Natural killer cell (primary cell): ENCODE measurements at places on chromosomes 2 and 18.

DNA sequence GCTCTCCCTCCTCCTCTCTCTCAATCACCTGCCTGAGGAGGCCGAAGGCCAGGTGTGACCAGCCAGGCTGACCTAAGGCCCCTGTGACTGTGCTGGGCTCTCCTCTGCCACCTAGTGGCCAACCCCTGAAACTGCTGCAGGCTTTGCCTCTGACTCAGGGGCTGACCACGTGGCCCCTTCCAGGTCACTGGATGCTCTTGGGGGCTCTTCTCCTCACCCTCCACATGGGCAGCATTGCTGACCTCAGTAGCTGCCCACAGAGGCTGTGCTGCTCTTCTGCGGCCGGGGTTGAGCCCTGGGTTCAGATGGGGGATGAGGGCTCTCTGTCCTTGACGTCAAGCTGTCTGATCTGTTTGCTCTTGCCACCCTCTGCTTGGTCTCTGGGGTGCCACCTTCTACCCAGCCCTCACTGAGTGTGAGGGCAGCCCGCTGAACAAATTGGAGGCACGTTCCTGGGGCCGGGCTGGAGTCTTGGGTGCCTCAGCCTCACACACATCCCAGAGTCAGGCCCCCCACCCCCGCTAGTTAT, 122.7 kb downstream of the TWIST2 start:
- H3K4me1 ChIP-seq, result no peaks in the 10 kb centered on the region
- peak; percentile 39 for DNase-seq
- H3K27ac ChIP-seq, result no peak overlapping the region
- H3K4me3 ChIP-seq, result no peak overlapping the region
- no peaks in the 10 kb centered on the region for H3K36me3 ChIP-seq
- H3K27me3 ChIP-seq, result peaks cover 6% of the 10 kb centered on the region

GRCh38 chr2:120985174-120985996, 249.7 kb downstream of the GLI2 start:
- no peak for DNase-seq
- H3K36me3 ChIP-seq, result no peaks in the 10 kb centered on the region
- H3K27me3 ChIP-seq, result no peaks in the 10 kb centered on the region
- no peak overlapping the region for H3K4me3 ChIP-seq

- H3K27ac ChIP-seq, result no peak overlapping the region
- no peak overlapping the region for H3K4me3 ChIP-seq
- no peaks in the 10 kb centered on the region for H3K27me3 ChIP-seq
- no peak for DNase-seq
- no peaks in the 10 kb centered on the region for H3K36me3 ChIP-seq
Observed at GRCh38 chr2:26020231-26020640, 13.6 kb upstream of the RAB10 start.

DNA sequence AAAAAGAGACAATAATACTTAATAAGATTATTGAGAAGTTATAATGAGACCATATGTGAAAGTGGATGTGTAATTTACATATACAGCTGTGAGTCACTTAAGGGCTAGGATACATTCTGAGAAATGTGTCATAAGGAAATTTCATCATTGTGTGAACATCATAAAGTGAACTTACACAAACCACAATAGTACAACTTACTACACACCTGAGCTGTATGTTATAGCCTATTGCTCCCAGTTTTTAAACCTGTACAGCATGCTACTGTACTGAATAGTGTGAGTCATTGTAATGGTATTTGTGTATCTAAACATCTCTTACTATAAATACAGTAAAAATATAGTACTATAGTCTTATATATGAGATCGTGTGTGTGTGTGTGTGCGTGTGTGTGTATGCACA, 1420.3 kb upstream of the PIK3C3 start:
- no peak overlapping the region for H3K4me3 ChIP-seq
- H3K27me3 ChIP-seq, result no peaks in the 10 kb centered on the region
- no peaks in the 10 kb centered on the region for H3K4me1 ChIP-seq
- no peak for DNase-seq
- no peaks in the 10 kb centered on the region for H3K36me3 ChIP-seq

DNA sequence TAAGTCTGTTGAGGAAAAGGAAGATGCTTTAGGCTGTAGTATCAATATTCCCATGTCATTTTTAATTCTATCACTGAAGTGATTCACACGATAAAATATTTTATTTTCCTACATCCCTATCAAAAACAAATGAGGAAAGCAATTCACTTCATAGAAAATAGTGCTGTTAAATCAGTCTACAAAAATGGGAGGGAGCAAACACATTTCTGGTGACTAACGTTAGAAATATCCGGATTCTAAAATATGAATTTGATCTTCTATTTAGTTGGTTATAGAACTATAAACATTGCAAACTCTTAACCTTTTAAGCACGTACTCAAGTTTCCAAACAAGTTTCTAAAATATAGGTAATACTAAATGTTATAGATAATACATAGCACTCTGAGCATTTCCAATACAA, 20.8 kb downstream of the ATF2 start:
- no peak overlapping the region for H3K27ac ChIP-seq
- DNase-seq, result no peak
- H3K36me3 ChIP-seq, result peaks cover 12% of the 10 kb centered on the region
- no peaks in the 10 kb centered on the region for H3K4me1 ChIP-seq

GRCh38 chr2:170567429-170567828, 147.7 kb upstream of the SP5 start:
- no peak overlapping the region for H3K4me3 ChIP-seq
- H3K4me1 ChIP-seq, result no peaks in the 10 kb centered on the region
- DNase-seq, result no peak
- H3K36me3 ChIP-seq, result no peaks in the 10 kb centered on the region
- no peaks in the 10 kb centered on the region for H3K27me3 ChIP-seq
